ENCODE measurements at places on chromosomes 7 and 10.

DNA sequence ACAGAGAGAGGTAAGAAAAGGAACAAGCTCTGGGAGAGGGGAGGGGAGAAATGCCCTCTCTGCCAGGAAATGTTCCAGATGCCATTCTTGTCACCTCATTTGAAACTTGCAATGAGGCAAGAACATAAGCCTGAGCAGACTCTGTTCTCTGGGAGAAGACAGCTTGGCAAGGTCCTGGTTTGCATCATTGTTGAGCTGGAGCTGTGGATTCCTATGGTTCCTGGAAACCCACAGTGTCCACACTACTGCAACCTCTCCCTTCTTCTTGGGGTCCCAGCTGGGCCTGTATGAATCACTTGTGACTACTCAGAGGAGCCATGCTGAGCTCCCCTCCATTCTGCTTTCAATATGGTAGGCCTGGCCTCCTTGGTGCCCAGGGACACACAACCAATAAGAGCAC is 60.8 kb upstream of the HECTD2 start:
- no peak for DNase-seq

DNA sequence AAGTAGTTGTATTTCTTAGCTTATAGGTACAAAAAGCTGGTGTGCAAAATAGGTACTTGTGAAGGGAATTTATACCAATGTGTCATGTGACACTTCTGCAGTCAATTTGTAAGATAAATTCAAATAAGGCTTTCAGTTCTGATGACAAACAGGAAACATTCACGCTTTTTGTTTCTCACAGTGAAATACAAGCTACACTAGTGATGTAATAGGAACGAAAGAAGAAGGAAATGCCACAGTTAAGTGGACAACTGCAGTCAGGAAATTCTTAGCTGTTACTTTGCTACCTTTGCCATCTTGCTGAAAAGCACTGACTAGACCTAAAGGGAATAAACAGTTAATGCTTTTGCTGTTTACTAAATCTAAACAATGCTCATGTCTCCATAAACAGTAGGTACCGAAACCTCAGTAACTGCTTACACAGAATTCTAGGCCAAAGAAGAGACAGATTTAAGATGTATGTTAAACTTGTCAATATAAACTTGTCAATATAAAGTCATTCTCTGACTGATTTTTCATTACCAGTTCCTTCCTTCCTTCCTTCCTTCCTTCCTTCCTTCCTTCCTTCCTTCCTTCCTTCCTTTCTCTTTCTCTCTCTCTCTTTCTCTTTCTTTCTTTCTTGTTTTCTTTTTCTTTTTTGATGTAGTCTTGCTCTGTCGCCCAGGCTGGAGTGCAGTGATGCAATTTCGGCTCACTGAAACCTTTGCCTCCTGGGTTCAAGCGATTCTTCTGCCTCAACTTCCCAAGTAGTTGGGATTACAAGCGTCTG is 10.1 kb downstream of the OTUD1 start:
- no peak for DNase-seq

- DNase-seq = no peak
These were observed 285.1 kb upstream of the PFKP start for GRCh38 chr10:2782265-2782664.

- no peak for DNase-seq
These were observed 188.6 kb downstream of the MDFIC start for GRCh38 chr7:115110523-115110922.

DNA sequence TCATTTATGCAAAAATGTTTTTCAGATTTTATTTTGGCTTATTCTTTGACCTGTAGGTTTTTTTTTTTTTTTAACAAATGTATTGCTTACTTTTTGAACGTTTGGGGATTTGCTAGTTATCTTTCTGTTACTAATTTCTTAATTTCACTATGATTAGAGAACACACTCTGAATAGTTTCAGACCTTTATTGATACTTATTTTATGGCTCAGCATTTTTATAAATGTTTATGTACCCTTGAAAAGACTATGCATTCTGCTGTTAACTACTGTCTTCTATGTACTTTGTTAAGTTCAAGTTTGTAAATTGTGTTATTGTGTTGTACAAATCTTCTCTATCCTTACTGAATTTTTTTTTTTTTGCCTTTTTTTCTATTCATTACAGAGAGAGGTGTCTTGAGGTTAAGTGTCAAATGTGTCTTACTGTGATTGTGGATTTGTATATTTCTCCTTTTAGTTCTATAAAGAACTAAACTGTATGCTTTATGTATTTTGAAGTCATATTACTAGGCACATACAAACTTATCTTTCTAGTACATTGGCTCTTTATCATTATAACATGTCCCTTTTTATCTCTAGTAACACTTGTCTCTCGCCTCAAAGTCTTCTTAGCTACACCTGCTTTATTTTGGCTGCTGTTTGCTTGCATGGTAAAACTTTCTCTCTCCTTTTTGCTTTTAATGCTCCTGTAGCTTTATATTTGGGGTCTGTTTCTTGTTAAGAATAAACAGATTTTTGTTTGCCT is 8.1 kb downstream of the MKLN1 start:
- DNase-seq = no peak

DNA sequence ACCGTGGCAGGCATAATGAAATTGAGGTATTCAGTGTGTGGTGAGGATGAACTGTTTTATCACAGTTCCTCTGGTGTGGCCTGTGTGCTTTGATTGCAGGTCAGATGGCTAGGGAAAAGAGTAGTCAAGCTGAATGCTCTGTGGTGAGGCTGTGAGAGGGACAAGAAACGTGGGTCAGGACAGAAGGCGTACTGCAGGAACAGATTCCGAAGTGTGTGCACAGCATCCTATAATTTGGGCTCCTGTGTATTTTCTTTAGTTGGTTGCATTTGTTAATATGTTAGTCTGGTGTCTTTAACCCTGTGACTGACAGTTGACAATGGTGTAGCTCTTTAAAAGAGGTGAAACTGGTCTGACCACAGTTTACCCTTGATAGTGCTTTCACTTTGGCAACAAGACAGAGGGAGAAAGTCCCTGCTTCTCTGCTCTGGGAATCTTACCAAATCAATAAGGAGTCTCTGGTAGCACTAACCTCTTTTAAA is 76.5 kb downstream of the AUTS2 start:
- no peak for DNase-seq

DNA sequence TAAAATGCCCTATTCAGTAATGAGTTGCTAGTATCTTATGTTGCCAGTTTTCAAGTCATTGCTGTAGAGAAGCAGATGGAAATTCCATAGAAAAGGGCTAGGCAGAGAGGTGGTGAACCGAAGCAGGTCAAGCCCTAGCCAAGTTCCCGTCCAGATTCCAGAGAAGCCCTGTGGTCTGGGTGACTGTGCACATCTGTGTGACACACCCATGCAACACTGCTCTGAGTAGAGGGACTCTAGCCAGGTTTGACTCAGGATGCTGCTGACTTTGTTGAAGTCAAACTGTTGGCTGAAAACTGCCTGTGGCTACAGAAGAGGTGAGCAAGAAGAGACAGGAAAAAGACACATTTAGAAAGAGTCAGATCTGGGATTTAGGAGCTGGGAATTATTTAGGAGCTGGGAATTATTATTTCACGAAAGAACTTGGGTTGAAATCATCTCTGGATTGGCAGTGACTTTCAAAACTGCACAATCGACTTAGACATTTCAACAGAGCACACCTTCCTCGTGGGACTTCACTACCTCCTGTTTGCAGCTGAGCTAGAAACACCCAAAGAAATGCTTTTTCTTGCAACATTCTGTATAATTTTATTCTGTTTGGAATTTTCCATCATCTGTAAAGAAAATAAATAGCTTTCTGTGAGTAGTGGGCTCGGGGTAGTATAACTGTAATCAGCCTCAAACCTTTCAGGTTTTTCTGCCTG is 149.1 kb upstream of the PRKCQ start:
- no peak for DNase-seq

Data from activated naive CD4-positive, alpha-beta T cell treated with anti-CD3 and anti-CD28 coated beads, Interleukin-2, amount 50 U/mL, for 16 hours (primary cell).